ENCODE measurements at places on chromosomes 1 and 21. TPM values are rescaled to one million over a fixed set of nuclear protein-coding genes. Genes with fewer than 3 reads are reported as not detected.

TCEANC2 gene
- 13.5 TPM for total RNA-seq

GRCh38 chr1:179857009-179857408 is 20.6 kb downstream of the TOR1AIP2 start:
- no peak for DNase-seq

DNA sequence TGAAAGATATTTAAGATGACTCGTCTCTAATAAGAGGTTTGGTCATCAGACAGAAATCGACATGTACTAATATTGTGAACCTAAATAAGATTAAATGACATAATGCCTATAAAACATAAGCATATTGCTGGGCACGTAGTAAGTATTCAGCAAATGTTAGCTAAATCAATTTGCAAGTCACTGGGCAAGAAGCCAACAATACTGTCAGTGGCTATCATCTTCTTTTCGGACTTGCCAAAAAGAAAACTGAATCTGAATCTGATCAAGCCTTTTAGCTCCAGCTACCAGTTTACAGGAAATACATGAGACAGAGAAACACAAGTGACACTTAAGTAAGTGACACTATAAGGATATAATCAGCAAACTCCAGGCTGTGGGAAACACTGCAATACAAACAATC is 46.0 kb downstream of the RPL5 start:
- no peak for DNase-seq

PRELP gene
- not detected for total RNA-seq

GRCh38 chr1:87294633-87295032 is 34.0 kb upstream of the LMO4 start:
- no peak for DNase-seq

IER5 gene
- 98.1 TPM for total RNA-seq

GRCh38 chr1:118250232-118250631 is 65.2 kb upstream of the SPAG17 start:
- DNase-seq: no peak

GRCh38 chr1:229141271-229141670 is 129.6 kb upstream of the RAB4A start:
- no peak for DNase-seq

COPA gene
- 180 TPM for total RNA-seq

LRRC3 gene
- 3.8 TPM for total RNA-seq

DNA sequence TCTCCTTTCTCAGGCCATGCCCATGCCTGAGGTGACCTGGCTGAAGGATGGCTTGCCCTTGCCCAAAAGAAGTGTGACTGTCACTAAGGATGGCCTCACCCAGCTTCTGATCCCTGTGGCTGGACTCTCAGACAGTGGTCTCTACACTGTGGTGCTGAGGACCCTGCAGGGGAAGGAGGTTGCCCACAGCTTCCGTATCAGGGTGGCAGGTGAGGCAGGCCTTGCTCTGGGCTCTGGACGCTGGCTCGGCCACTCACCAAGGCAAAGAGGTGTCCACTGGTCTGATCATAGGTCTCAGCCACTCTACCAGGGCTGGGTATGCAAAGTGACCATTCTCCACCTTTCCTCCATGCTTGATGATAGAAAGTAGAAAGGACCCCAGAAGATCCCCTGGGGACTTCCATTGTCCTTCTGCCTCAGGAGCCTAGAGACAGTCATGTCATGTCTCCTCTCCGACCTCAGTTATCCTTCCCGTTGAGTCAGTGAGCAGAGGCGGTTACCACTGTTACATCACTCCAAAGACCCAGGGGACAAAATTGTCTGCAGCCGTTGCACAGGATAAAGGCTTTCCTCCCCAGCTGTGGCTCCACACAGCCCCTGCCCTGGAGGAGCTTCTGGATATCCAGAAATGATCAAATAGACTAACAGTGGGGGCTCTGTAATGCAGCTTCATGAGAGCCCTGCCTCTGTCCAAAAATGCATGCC is 34.2 kb downstream of the IGFN1 start:
- no peak for DNase-seq

DNA sequence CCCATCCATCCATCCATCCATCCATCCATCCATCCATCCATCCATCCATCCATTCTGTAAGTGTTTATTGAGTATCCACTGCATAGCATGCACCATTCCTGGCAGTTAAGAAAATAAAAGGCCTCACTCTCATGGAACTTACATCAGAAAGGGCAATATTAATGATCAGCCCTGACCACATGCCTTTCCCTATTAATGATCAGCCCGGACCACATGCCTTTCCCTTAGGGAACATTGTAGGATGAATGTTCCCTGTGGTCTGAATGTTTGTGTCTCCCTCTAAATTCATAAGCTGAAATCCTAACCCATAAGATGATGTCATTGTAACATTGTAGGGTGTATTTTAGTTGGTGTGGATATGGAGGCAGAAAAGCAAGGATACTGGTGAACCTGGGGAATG is 365.8 kb downstream of the KIF26B start:
- no peak for DNase-seq

GRCh38 chr1:56531624-56532349 is 47.6 kb downstream of the PLPP3 start:
- DNase-seq: no peak
